ENCODE measurements at places on chromosomes 12 and 14.

GRCh38 chr12:104802208-104802607 lies 155.9 kb downstream of the SLC41A2 start:
- DNase-seq, result peak; percentile 16

- no peak for DNase-seq
Measured at GRCh38 chr12:120137833-120138232, 21.3 kb upstream of the RAB35 start.

- no peak for DNase-seq
Measured at GRCh38 chr12:132214891-132215290, 70.6 kb downstream of the NOC4L start.

- DNase-seq, result no peak
Measured at GRCh38 chr12:80802652-80803400, 86.1 kb downstream of the MYF5 start.

- peak; percentile 7 for DNase-seq
Measured at GRCh38 chr14:50659327-50659974, 8.7 kb downstream of the SAV1 start.

- DNase-seq, result peak; percentile 78
Measured at GRCh38 chr12:75635606-75636444, 124.4 kb upstream of the KRR1 start.

- peak; percentile 22 for DNase-seq
Measured at GRCh38 chr12:13273850-13274249, 77.3 kb downstream of the EMP1 start.

- peak; percentile 74 for DNase-seq
Measured at GRCh38 chr12:106282457-106283097, 20.0 kb upstream of the TCP11L2 start.

GRCh38 chr14:39246618-39247017 lies 12.9 kb downstream of the MIA2 start:
- no peak for DNase-seq

GRCh38 chr14:92944976-92945375 lies 22.0 kb downstream of the CHGA start:
- DNase-seq, result no peak

DNA sequence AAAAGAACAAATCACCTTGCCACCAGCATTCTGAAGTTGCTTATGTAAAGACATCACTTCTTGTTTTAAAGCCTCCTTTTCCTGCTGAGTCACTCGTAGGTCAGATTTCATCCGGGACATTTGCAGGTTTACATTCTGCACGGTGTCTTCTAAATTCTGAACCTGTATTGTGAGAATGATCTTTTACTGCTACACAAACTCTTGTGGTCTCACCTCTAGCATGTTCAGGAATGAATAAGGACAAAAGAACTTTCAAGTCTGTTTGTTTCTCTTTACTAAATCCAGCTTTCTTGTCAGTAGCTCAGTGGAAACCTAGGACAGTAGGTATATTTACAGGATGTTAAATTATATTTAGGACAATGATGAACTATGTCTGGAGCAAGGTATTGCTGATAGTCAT lies 73.5 kb upstream of the SAV1 start:
- DNase-seq, result peak; percentile 21

GRCh38 chr12:122024132-122024785 lies 2.6 kb downstream of the BCL7A start:
- DNase-seq, result no peak

DNA sequence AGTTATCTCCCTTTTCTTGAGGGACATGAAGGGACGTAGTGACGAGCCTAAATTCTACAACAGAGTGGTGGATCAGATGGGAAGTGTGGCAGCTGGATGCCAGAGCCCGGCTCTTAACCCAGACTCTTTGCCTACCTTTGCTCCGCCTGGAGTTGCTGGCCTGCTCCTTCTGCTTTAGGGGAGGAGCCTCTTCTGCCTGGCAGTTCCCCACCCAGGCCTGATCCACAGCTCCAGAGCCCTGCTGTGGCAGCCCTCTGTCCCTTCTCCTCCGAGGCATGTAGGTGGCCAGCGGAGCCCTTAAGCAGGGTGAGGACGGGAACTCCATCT lies 2.3 kb upstream of the PRPH start:
- no peak for DNase-seq

DNA sequence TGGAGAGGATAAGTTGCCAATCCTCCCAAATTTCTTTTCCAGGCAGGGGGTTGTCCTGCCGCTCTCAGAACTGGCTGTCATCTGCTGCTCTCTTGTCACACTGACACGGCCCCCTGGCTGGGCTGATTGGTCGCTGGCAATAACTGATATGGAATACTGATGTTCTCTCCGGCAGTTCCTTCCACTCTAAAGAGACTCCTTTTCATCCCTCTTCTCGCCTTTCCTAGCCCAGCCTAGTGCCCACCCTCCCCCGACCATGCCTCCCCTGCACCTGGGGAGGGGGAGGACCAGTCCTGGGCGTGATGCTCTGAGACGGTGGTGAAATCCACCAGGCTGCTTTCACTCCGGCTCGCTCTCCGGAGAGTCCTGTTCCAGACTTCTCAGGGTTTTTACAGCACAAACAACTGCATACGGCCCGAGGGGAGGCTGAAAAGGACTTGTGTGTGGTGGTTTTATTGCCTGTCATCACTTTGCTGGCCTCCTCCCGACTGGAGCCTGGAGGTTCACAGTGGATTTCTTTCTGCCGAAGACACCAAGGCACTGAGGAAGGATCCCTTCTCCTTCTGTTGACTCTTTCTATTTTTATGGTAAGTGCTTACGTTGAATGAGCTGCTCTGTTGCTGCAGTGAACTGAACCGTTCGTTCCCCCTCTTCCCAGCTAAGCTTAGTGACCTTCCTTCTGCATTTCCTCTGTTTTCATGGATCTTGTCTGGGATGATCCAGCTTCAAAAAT lies at the start of gene ANO4:
ANO4 (plus strand) TSS at position 336 of the 733 bp plus-strand sequence. CDS start 107,010 bp downstream, outside the sequence.
- DNase-seq, result peak; percentile 77

DNA sequence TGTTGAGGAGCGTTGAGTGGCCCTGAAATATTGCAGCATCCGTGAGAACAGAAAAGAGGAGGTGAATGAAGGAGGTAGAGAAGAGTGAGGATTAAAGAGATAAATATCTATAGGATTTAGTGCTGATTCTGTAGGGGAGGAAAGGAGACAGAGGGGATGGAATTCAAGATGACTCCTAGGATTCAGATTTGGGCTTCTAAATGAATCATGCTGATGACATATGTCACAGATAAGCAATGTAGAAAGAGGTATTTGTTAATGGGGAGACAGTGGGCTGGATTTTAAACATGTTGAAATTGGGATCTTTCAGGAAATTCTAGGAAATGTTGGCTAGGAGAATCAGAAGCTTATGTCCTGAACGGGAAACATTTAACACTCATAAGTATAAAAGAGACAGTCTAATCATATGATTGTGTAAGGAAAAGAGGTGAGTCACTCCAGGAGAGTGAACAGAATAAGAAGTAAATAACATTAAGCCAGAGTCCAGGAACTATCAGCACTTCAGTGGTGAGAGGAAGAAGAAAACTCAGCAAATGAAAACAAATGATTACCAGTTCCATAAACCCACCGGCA lies 58.1 kb upstream of the DIO2 start:
- DNase-seq, result peak; percentile 54

GRCh38 chr12:48969160-48969771 lies 2.3 kb downstream of the WNT10B start:
- DNase-seq, result no peak

GRCh38 chr12:57751432-57751787 lies 700 bp downstream of the CDK4 start:
- no peak for DNase-seq

GRCh38 chr14:77616133-77616453 lies 344 bp downstream of the SPTLC2 start:
- no peak for DNase-seq

DNA sequence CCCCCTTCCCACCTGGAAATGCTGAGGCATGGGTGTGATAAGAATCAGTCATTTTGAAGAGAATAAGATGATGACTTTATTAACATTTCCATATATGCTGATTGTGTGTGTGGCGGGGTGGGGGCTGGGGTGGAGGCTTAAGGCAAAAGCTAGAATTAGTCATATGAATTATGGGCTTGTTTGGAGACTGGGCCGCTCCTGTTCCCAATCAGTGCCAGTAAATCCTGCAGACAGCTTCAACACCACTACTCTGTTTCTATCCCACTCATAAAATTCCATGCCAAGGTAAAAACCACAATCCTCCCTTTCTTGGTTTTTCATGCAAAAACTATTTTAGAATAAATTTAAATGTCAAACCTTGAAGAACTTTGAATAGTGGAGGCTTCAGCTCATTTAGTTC lies 29.9 kb upstream of the SLC38A2 start:
- DNase-seq, result peak; percentile 95

DNA sequence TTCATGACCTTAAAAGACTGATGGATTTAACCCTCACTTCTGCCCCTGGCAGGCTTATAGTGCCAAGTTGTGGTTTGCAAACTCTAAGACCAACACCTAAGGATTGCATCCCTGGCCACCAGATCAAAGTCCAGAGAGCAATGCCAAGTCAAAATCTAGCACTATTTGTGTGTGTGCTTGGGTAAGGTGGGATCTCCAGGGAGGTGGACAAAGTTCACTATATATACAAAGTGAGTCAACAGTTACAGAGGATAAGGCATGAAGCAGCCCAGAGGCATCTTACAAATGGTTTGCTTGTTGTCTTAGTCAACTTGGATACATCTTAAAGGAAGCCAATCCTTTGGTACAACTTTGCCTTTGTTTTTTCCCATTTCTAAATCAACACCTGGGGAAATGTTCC lies 137.3 kb downstream of the MSRB3 start:
- peak; percentile 32 for DNase-seq

GRCh38 chr12:84375449-84376170 lies 537.0 kb downstream of the SLC6A15 start:
- DNase-seq, result peak; percentile 30

GRCh38 chr14:50113381-50114035 lies 2.9 kb downstream of the VCPKMT start:
- no peak for DNase-seq

GRCh38 chr12:50618864-50619609 lies 114.3 kb downstream of the DIP2B start:
- peak; percentile 76 for DNase-seq

- no peak for DNase-seq
Measured at GRCh38 chr14:75283833-75284563, 5.4 kb downstream of the FOS start.

DNA sequence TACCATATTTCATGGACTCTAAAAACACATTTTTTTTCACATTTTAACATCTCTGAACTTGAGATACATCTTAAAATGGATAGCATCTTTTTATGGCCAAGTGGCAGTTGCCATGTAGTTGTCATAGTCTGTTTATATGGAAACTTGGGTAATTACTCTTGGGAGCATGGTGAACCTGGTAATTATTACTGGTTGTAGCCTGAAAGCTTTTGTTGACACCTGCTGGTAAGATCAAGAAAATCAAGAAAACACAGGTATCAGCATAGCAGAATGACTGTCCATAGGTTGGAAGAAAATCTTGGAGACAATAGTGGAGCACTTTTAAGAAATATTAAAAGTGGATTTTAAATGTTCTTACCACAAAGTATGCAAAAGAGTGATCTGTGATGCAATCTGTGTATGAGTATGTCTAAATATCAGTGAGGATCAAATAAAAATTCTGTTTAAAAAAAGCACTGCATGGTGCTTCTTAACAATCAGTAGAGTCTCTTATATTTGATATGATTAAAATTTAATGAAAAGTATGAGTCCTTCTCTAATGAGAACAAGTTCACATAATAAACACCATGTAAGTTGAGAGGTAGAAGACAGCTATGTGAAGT lies 44.2 kb downstream of the TTC8 start:
- DNase-seq, result peak; percentile 43
